ENCODE measurements at places on chromosomes 12 and 14.

DNA sequence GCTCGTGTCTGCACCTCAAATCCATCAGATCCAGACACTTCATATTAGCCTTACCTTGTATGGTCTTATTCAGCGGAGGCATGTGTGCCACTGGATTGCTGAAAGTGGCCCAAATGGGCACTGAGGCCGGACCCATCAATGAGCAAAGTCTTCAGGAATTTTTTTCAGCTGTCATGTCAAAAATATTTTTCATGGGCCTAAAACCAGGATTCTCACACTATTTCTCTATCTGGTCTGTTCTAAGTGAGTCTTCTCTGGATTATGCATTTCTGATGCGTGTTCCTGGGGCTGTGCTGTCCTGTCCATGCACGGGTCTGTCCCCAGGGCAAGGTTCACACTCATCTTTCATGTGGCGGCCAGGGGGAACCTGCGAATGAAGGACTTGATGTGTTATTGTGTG lies 94.6 kb downstream of the KCNA5 start:
- no peak for DNase-seq

DNA sequence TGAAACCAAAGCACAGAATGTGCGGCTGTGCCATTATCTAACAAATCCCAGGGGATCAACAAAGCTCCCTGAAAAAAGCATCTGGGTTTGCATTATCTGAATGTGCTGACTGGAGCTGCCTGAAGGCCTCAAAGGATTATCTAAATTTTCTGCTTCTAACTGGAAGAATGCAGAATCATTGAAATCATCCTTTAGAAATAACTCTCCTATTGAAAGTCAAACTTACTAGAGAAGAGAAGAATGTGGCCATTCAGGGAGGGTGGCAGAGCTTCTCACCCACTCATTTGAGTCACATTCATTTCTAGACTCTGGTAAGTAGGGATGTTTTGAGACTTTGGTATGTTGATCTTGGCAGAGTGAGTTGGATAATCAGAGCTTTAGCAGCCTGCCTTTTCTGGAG lies 220.6 kb upstream of the RGS6 start:
- DNase-seq, result no peak

DNA sequence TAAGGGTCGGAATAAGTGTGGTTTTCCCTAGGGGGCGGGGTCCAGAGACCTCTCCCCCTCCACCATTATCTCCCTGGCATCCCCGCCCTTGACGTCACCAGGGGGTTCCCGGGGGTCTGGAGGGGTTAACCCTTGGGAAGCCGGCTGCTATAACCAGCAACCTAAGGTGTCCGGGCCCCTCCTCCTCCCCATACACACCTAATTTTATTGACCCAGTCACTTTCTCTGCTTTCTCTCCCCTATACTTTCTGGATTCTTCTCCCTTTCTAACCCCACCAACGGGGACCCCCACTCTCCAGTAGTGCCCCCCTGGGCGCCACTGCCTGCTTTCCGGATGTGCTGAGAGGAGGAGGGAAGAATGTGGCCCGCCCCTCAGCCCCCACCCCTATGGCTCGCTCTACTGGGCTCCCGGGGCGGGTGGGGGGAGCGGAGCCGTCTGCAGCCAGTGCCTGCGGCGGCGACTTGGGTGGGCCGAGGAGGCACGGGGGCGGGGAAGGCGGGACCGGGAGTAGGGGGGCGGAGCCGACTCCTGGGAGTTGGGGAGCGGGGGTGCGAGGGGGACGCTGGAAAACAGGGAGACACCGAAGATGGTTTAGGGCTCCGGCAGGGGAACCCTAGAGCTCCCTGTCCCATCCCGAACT lies 1.8 kb downstream of the GLI1 start:
- DNase-seq, result peak; percentile 44

DNA sequence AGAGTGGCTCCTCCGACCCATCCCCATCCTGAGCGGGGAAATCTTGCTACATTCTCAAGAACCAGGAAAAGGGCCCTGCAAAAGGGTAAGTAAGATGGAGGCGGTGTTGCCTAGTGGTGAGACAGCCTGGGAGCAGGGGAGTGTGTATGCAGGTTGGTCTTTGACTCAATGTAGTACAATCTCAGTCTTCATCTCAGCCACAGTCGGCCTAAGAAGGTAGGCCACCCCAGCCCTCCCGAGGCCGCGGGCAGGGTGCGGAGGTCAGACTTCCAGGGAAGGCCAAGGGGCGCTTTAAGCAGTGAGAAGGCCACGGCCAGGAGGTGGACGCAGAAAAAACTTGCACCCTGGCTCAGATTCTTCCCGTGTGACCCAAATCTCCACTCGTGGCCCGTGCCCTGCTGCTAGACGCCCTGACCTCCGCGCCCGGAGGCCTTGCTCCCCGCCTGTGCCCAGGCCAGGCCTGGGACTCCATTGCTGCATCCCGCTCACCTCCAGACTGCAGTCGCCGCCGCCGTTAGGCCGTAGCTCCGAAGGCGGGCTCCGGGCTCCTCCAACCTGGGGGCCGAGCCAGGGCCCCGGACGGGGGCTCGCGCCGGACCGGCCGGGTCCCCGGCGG lies 435 bp downstream of the FOXM1 start:
- DNase-seq, result no peak

GRCh38 chr14:55446833-55447232 lies 6.4 kb upstream of the TBPL2 start:
- no peak for DNase-seq

GRCh38 chr12:132582582-132583410 lies 27.6 kb downstream of the LRCOL1 start:
- DNase-seq, result no peak
